ENCODE measurements at places on chromosomes 4 and X. TPM values are rescaled to one million over a fixed set of nuclear protein-coding genes. Genes with fewer than 3 reads are reported as not detected.

The NRK gene
- total RNA-seq = 0.06 TPM

The GASK1B gene
- 2.1 TPM for total RNA-seq

GRCh38 chr4:165048170-165048569 lies 5.5 kb upstream of the TRIM75 start:
- DNase-seq = no peak

GRCh38 chr4:149896432-149896831 lies 80.8 kb upstream of the IQCM start:
- DNase-seq = peak; percentile 62

- peak; percentile 70 for DNase-seq
These were observed 98.4 kb downstream of the ZNF827 start for GRCh38 chr4:145840162-145840768.

- DNase-seq = no peak
These were observed 26.4 kb downstream of the PPP1R2C start for GRCh38 chrX:42751573-42751972.

DNA sequence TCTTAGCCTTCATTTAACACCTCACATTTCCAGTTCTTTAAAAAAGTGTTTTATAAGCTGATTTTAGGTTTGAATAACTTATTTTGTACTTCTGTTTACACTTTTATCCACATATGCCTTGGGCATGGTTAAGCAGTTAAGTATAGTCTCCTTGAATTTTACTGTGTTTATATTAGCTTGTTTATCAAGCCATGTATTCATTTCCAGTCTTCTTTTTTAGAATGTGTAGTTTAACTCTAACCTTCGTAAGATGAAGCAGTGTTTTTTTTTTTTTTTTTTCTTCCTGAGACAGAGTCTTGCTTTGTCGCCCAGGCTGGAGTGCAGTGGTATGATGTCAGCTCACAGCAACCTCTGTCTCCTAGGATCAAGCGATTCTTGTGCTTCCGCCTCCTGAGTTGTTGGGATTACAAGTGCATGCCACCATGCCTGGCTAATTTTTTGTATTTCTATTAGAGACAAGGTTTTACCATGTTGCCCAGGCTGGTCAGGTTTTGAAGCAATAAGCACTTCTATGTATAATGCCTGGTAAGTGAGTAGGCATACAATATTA lies 42.5 kb downstream of the BMP2K start:
- peak; percentile 33 for DNase-seq
